Non-pigmented ciliary epithelial cell (primary cell): ENCODE measurements at places on chromosomes 4 and X.

DNA sequence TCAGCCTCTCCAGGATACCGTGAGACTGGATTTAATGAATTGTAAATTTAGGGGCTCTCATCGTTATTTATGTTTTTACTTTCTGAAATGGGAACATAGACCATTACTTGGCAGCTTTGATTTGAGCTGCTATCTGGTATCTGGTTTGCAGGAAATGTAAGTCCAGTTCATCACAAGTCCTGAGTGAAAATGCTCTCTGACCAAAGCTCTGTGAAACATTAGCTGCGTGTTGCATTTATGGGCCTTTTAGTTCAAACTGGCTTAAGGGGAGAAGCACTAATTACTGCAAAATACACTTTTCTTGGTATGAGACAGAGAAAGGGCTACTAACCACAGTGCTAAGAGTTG is 420 bp downstream of the CC2D2A start:
- no peak for DNase-seq

DNA sequence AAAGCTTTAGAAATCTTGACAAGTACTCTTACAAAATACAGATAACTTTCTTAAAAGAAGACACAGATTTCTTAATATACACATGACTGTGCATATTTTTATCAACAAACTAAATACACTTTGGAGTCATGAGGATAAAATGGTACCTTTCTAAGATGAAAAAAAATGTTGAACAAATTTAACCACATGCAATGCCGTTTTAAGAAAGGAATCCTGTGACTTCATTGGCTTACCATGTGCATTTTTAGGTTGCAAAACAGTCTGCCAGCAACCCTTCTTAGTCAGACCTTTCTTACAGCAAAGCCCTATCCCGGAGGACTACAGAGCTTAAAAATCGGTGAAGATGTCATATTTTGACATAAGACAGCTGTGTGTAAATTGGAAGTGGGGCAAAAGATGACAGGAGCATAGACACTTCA is 51.7 kb downstream of the GASK1B start:
- DNase-seq, result peak; percentile 98

GRCh38 chrX:151704041-151704663 is 8.9 kb downstream of the PRRG3 start:
- DNase-seq, result no peak

DNA sequence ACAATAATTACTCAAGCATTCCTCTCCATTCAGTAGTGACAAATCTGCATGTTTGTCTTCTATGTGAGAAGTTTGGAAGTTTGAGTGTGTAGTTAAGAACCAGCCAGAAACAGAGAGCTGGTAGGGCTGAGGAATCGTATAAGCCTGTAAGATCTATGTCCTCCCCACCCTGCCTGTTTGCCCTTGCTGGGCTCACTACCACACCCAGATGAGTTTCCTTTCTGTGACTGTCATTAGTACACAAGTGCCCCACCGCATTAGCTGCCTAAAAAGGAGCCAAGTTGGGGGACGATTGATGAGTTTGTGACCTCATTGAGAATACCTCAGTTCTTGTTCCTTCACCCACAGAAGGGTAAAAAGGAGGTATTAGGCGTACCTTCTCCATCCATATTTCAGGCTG is 28.3 kb downstream of the DOCK11 start:
- no peak for DNase-seq

DNA sequence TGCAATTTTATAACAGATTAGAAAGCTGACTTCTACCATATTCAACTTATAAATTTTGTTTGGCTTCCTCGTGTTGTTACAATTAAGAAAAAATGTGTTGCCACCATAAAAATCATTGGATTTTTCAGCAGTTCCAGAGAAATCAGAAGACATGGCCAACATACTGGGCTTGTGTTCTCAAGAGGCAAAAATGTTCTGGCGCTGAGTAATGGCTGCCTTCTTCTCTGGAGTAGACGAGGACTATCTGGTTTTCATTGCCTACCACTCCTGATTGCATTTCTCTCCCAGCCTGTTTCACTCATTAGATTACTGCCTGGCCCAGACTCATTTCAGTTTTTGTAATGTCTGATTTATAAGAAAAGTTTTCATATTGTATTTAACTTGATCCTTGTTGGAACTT is 122.3 kb downstream of the ARHGAP10 start:
- DNase-seq, result no peak

GRCh38 chr4:81571105-81571504 is 99.4 kb upstream of the RASGEF1B start:
- no peak for DNase-seq

DNA sequence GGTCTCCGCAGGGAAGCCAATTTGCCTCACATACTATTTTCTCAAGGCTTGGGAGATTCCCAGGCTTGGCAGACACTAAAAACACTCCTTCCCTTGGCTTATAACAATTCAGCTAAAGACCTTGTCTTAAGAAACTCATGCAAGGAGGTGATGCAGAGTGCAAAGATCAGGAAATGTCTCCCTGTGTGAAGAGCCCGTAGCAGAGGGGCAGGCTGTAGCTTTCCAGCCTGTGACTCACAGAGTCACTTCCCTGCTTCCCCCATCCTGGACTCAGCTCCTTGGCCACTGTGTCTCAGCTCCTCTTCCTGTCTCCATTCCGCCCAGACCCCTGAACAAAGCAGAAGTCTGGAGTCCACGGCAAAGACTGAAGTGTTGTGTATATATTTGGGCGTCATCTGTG is 56.1 kb downstream of the KDR start:
- no peak for DNase-seq

DNA sequence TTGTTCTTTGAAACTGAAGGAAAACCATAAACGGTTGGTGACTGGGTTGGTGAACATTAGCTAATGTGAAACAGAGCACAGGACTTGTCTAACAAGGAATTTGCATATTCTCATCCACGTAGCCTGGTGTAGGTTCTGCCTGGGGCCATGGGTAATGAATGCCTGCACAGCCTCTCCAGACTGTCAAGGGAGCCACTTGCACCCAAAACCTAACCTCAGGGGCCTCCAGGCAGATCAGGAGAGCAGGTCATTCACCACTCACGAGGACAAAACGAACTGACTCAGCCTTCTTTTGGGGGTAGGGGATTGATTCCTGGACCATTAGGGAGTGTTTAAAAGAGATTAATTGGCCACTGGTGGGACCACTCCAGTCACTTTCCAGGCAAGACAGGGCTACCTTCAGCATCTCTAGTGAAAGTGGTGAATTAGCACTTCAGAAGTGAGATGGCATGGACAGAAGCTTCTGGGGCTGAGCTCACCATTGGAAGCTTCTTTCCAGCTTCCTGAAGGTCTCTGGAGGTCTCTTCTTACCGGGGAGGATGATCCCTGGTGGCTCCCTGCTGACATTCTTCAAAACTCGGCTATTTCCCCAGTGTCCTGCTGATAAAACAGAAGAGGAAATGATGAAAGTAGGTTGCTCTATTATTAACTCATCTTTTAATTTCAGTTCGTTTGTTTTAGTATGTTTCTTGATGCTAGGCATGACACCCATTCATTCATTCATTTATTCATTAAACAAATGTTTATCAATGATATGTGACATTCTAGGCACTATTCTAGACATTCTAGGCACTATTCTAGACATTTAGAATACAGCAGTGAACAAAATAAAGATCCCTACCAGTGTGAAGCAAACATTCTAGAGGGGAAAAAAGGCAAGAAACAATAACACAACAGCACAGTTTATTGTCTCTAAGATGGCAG is 104.5 kb upstream of the LNX1 start:
- no peak for DNase-seq

DNA sequence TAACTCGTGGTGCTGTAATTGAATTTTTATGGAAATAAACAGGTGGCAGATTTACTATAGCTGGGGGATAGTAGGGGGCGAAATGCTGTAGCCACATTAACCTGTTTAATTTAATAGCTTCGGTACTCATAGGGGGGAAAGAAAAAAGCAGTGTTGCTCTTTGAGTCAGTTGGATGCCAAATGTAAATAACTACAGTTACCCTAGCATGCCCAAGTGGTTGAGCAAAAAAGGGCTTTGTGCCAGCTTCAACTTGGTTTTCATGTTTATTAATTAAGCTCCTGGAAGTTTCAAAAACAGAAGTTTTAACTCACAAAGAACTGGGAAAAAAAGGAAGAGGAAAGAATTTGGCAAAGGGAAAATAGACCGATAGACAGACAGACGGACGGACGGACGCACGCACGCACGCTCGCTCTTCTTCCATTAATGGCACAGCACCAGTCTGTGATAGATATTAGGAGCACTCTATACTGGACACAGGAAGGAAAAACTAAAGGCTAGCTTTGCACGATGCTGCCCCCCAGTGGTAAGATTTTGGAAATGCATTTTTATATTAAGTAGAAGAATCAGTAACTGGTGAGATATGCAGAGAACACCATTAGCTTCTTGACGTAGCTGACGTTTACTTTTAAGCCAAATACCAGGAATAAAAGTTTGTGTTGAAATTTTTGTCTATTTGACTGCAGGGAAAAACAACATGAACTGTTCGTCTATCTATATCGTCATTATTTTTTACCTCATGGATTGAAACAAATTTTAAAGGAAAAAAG is 151.8 kb downstream of the SLC7A11 start:
- peak; percentile 51 for DNase-seq

GRCh38 chr4:27005501-27005900 is 144.9 kb downstream of the STIM2 start:
- DNase-seq, result peak; percentile 62

GRCh38 chr4:163256680-163257343 is 75.6 kb downstream of the NPY1R start:
- no peak for DNase-seq

GRCh38 chr4:189773909-189774308 is 166.8 kb upstream of the FRG1 start:
- DNase-seq, result no peak

DNA sequence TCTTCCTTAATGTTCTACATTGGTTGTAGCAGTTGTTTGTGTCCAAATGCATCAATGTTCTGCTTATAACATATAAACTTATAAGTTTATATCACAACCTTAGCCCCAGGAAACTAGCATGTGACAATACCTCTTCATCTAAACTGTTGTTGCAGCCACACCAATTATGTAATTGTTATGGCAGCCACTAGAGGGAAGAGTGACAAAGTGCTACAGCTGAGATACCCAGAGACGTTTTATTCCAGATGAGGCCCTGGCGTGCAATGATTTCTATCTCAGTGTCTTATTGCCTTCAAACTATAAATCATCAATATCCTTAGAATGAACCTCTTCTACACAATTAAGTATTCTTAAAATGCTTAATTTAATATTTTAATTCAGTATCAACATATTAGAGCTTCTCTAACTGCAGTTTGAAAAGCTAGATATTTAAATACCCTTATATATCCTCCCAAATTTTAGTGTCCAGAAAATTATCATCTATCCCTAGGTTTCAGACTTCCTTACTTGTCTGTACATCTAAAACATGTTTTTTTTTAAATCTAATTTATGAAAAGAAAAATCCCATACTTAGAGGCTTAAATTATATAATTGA is 171.6 kb downstream of the PCDH10 start:
- peak; percentile 3 for DNase-seq

- DNase-seq, result no peak
Measured at GRCh38 chrX:69038188-69038587, 127.1 kb downstream of the PJA1 start.

- no peak for DNase-seq
Measured at GRCh38 chr4:150255610-150256224, 177.5 kb downstream of the DCLK2 start.

GRCh38 chrX:31609130-31609529 is 537.3 kb upstream of the FTHL17 start:
- DNase-seq, result peak; percentile 77

- no peak for DNase-seq
Measured at GRCh38 chr4:147017081-147017480, 71.4 kb upstream of the TTC29 start.

- DNase-seq, result no peak
Measured at GRCh38 chrX:149827254-149827653, 45.5 kb downstream of the MAGEA9 start.

DNA sequence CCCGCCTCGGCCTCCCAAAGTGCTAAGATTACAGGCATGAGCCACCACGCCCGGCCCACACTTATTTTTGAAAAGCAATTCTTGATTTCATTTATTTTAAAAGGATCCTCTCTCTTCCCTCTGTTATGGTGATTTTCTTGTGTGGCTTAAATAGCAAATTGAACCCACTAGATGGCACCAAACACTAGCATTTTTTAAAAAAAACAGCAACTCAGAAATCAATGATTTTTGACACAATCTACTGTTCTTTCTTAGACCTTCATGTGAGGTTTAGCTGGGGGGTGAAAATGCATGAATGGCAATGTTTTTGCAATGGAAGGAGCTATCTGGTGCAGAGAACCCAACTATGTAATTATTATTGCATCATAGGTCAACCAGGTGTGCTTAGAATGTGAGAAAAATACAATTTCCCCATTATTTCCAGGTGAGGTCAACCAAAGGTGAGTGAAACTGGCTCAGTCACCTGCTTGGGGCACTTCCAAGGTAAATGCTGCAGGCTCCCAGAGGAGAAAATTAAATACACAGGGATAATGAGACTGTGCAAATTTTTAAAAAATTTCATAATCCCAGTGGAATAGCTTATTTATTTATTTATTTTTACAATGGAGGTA is 226.7 kb upstream of the PRKX start:
- no peak for DNase-seq

DNA sequence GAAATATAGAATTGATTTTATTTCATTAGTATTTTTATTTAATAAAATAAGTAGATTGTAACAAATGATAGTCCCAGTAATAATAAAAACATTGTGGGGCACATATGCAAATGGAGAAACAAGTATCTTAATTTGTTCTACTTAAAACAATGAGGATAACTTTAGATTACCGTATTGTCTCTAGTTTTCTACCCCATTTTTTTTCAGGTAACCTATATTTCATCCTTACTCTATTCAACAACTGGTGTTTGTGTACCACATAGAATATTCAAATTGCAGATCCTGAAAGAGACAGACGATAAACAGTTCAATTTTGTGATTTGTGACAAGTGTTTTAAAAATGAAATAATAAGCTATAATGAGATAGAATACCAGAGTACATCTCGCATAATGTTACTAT is 671.8 kb downstream of the GALNTL6 start:
- no peak for DNase-seq

- no peak for DNase-seq
Measured at GRCh38 chr4:95835672-95836071, 4.2 kb upstream of the PDHA2 start.

DNA sequence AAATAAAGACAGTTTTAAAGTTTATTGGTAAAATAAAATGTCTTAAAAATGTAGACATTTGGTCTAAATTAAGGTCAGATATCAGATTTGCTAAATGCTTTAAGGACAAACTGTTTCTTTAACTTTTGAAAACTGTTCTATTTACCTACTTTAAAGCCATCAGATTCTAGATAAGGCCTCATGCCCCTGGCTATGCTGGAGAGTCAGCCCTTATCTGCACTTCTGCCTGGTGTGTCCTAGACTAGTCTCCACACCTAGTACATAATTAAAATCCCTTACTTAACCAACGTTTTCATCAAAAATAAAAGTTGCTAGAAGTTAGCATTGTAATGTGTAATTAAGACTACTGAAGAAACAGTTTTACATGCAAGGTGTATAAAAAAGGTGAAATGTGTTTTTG is 25.6 kb downstream of the HSD17B11 start:
- DNase-seq, result no peak

DNA sequence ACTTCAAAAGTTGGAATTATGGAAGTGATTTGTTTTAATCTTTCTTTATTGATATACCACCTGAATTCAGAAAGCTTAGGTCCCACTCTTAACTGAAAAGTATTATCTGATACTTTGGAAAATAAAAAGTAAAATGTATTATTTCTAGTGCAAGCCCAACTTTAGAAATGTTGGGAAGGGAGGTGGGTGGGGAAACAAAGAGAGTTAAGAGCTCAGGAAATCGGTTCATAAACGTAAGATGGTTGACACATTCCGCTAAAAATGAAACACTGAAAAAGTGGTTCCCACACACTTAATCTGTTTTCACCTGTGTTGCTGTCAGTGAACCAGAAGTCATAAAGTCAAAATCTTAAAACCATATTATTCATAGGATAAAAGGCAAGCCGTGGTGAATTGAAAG is 237.4 kb downstream of the BANK1 start:
- no peak for DNase-seq
